ENCODE measurements at places on chromosomes 5 and 9.

- no peak for DNase-seq
Observed at GRCh38 chr9:93902051-93902779, 52.9 kb downstream of the BARX1 start.

GRCh38 chr9:128577206-128577605 lies 24.8 kb downstream of the SPTAN1 start:
- DNase-seq = no peak

DNA sequence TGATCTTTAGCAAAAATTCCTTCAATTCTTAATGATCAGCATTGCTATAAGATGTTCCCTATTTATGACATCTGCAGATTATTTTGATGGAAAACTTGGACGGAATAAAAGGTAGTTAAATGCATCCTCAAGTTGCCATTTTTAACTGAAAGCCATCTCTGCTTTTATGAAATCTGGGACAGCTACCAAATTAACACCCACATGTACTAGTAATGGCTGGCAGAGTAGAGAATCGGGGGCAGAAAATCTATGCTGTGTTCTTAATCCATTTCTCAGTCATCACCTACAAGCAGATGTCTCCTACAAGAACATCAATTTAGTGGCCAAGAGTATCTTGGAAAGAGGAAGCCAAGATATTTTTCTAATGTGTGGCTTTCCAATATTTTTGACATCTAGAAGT lies 22.1 kb upstream of the C9orf57 start:
- DNase-seq = no peak

DNA sequence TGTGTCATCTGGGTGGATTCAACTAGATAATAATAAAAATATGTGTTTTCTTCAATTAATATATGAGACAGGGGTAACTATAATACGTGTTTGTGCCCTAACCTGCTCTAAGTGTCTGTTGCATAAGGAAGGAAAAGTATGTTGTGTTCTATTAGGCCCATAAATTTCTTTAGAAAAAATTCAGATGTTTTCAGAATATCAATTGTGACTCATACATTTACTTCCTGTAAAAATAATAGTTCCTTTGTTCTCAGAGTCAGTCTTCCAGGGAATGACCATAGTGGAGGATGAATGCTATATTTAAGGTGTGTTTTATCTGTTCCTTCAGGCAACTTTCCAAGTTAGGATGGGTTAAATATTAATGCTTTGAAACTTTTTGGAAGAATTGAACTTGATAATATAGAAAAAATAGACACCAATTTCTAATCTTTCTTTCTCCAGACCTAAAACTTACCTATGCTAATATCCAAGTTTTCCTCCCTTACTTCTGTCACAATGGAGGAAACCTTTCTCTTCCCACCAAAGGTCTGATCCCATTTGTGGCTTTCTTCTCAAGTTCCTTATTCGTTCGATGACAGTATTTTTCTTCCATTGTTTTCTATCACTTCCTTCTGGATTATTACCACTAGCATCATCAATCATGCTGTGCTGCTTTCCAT lies 49.9 kb downstream of the ISL1 start:
- DNase-seq = no peak

Measured in stimulated activated CD8-positive, alpha-beta memory T cell treated with anti-CD3 and anti-CD28 coated beads, Interleukin-4, amount 100 ng/mL, for 24 hours (primary cell).